ENCODE measurements at places on chromosomes 12 and 14.

DNA sequence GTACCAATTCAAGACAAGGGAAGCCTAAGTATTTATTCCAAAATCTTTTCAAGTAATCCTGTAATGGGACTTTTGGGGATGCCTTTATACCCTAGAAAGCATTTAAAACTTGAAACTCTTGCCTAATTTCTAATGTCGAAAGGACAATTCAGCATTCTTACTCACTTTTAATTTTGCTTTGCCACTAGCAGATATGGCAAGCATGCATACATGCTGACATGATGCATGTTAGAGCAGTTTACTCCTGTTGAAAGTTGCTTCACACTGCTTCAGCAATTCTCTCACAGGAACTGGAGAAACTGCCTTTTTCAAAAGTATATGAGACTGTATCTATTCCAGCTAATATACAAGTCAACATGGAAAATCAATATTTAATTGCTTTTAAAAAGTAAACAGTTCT lies 79.9 kb downstream of the TAOK3 start:
- DNase-seq, result no peak

DNA sequence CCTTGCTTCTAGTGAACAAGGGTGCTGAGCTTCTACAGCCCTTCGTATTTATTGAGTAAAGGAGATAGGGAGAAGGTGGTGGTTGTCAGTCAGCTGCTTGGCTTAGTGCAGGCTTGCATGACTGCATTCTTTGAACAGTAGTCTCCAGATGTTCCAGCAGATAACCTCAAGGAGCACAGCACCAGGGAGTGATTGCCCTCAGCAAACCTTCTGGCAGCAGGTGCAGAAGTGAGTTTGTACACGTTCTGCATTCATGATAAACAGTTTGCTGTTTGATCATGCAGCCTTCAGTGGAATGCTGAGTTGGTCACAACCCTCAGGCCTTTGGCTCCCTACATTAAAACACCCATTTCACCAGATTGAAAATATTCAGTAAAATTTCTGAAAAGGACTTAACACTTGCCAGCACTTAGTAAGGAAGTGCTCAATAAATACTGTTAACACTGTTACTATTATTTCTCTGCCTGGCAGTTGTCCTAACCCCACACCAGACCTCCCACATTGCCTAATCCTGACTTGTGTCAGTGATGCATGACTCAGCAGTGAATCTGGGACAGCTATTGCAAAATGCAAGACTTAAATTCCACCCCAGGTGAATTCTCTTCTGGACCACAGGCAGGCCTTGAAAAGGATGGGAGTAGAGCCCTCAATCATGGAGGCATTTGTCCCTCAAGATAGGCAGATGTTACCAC lies 18.9 kb upstream of the CARMIL3 start:
- DNase-seq, result no peak

- no peak for DNase-seq
Observed at GRCh38 chr12:84813780-84814663, 98.6 kb downstream of the SLC6A15 start.

- no peak for DNase-seq
Observed at GRCh38 chr12:65694130-65694529, 130.2 kb upstream of the HMGA2 start.

- DNase-seq, result no peak
Observed at GRCh38 chr14:73709904-73710469, 4.2 kb downstream of the PNMA1 start.

GRCh38 chr14:54881235-54881760 lies 21.3 kb downstream of the GCH1 start:
- peak; percentile 66 for DNase-seq

DNA sequence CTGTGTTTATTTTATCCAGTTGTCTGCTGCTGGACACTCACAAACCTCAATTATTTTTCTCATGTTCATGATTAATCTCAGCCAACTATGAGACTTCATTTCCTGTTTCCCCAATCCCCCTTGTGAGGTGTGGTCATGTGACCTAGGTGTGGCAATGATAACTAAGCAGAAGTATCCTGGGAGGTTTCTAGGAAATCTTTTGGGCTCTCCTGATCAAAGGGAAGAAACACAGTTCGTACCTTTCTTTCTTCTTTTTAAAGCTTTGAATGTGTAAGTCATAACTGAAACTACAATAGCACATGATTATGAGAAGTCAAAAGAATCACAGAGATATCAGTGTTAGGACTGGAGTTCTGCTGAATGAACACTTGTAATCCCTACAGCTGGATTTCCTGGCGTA lies 34.4 kb upstream of the MANSC4 start:
- DNase-seq, result no peak

GRCh38 chr14:33780035-33780434 lies 170.8 kb downstream of the EGLN3 start:
- no peak for DNase-seq

- peak; percentile 69 for DNase-seq
Observed at GRCh38 chr12:66409195-66409871, 107.0 kb downstream of the HELB start.

DNA sequence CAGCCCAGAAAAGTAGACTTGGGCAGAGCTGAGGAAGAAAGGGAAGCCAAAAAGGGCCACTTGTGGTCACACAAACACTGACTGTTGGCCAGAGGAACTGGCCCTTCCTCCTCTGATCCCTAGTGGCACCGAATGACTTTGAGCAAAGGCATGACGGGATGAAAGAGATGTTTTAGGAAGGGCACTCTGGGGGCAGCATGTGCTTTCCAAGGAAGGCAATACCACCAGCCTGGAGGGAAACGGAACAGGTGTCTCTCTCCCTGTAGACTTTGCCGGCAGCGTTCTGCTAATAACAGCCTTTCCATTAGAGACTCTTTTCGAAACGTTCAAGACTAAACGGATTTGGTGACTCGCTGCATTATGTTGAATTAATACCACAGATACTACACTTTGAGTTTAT lies 12.3 kb upstream of the FBXO21 start:
- DNase-seq, result no peak

DNA sequence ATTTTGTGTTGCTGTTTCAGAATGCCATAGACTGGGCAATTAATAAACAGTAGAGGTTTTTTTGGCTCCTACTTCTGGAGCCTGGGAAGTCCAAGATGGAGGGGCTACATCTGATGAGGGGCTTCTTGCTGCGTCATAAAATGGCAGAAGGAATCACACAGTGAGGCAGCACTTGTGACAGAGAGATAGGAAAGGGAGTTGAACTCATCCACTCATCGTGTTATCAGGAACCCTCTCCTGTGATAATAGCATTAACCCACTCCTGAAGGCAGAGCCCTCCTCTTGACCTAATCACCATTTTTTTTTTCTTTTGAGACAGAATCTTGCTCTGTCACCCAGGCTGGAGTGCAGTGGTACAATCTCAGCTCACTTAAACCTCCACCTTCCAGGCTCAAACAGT lies 9.7 kb downstream of the TDG start:
- DNase-seq, result no peak

- no peak for DNase-seq
Observed at GRCh38 chr14:22977684-22978486, 4.5 kb downstream of the AJUBA start.

DNA sequence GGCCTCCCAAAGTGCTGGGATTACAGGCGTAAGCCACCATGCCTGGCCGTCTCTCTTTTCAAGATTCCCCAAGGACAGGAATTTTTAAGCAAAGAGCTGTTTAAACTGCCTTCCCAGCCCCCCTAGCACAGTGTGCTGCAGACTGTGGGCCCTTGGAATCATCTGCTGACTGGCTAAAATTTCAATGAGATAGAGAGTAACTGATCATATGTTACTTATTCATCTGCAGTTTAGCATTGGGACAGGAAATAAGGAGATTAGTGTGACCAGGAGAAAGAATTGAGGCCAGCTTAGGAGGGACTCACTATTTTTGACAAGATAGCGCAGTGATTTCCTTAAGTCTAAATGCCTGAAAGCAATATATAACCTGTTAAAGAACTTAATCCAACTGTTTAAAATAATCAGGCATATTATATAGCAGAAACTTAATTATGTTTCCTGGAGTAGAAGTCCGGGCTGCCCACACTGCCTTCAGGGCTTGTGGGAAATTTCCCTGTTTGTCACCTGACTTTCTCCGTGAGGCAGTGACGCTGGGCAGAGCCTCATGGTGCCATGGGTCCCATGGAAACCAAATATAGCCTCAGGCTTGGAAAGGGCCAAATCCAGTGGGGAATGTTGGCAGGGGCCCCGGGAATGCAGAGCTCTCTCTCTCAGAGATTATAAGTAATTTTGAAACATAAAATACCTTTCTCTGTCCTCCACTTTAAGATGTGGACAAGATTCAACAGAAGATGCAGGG lies 22.8 kb upstream of the CEBPE start:
- no peak for DNase-seq

- DNase-seq, result no peak
Observed at GRCh38 chr14:44700184-44700583, 193.1 kb upstream of the FSCB start.

GRCh38 chr12:85036733-85037132 lies 582 bp downstream of the LRRIQ1 start:
- no peak for DNase-seq

- DNase-seq, result no peak
Observed at GRCh38 chr14:91341334-91341733, 76.3 kb downstream of the CCDC88C start.

DNA sequence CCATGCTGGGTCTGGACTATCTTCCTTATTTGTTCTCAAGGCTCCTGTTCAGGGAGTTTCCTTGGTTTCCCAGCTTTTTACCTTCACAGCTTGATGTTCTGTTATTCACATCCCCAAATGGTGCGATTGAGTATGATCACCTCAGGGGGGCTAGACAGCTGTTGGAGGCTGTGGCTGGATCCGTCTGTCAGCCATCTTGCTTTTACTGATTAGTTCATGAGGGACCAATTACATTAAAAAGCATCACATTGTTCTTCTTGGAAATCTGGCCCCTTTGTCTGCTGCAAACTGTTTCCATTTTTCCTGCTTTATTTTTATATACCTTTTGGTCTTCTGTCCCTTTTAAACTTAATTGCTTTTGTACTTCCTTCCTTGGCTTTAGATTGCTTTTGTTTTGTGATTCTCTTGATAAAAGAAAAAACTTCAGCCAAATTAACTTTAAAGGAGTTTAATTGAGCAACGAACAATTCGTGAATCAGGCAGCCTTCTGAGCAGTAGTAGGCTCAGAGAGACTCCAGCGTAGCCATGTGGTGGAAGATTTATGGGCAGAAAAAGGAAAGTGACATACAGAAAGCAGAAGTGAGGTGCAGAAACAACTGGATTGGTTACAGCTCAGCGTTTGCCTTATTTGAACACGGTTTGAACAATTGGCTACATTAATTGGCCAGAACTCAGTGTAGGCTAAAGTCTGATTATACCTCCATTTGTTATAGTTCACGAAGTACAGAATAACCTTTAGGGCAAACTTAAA lies 208.7 kb downstream of the AEBP2 start:
- no peak for DNase-seq

GRCh38 chr14:58947156-58947555 lies 241.3 kb upstream of the DAAM1 start:
- DNase-seq, result no peak

- DNase-seq, result no peak
Observed at GRCh38 chr14:20546877-20547276, 14.0 kb downstream of the RNASE9 start.

GRCh38 chr14:82313889-82314288 lies 780.2 kb upstream of the SEL1L start:
- no peak for DNase-seq

GRCh38 chr14:95182379-95182778 lies 25.1 kb upstream of the DICER1 start:
- DNase-seq, result no peak

DNA sequence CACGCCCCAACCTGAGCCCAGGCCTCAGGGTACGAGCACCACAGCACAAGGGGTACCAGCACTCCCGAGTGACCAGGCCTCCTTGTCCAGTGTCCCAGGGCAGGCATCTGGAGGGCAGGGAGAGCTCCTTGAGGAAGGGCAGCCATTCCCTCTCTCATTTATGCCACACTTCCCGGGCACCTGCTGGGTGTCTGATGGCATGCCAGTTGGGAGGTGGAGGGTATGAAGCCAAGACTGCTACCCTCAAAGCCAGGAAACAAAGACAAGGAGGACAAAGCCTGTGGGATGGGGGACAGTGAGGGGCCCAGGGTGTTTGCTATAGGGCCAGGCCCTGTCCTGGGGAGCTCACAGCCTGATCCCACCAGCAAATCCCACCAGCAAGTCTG lies 45.6 kb downstream of the CCDC88C start:
- no peak for DNase-seq

DNA sequence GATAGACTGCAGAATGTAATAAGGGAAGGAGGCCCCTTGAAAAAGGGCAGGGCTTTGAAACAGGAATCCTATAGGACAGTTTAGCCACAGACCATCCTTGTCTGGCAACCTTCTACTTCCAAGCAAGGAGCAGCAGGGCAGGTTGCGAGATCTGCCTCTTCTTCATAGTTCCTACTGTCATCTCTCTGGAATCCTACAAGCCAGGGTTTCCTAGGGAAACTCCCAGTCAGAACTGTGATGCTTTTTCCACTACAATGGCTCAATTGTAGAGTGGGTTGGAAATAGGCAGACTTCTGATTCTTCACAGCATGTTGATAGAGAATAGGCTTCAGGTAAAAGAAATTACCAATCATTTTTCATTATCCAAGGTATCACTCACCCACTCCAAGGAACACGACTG lies 186.3 kb downstream of the DACT1 start:
- DNase-seq, result no peak

DNA sequence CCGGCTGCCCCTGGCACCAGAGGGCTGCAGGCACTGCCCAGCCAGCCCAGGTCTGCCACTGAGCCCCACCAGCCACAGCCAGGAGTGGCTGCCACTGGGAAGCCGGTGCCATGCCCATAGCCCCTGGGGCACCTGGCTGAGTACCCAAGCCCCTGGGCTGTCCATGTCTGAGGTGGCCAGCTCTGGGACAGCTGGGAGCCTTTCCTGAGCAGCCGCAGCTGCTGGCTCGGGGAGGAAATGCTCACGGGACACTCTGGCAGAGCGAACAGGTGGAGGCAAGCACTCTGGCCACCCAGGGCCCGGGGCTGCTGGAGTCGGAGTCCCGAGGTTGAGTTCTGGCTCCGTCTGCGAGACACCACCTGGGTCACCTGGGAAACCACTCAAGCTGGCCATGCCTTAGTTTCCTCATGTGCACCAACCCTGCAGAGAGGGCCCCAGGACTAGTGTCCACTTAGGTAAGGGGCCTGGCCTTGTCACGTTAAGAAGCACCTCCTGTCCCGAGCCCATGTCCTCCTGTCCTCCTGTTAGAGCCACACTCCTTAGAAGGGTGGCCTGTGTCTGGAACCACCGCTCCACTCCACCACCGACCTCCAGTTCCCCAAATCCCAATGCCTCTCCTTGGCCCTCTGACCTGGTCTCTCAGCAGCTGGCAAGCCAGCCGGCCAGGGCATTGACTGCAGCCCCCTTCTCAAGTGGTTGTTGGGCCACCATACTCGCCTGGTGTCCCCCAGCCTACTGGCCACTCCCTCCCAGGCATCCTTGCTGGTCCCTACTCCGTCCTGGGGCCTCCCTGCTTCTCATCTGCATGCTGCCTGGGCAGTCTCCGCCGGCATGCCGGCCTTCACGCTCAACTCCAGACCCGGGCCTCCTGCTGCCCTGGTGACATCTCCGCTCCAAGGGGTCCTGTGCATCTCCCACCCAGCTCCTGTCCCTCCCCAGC lies 45.3 kb downstream of the BEGAIN start:
- DNase-seq, result no peak

All from activated CD4-positive, alpha-beta T cell treated with anti-CD3 and anti-CD28 coated beads, Interleukin-2, Interleukin-6, amounts not matched to agents 100 ng/mL and 50 ng/mL, durations not matched to agents 16 hours and 8 hours (primary cell).